ENCODE measurements at places on chromosomes 7 and 10.

GRCh38 chr7:80841423-80841955 lies 77.4 kb downstream of the SEMA3C start:
- no peak for DNase-seq

DNA sequence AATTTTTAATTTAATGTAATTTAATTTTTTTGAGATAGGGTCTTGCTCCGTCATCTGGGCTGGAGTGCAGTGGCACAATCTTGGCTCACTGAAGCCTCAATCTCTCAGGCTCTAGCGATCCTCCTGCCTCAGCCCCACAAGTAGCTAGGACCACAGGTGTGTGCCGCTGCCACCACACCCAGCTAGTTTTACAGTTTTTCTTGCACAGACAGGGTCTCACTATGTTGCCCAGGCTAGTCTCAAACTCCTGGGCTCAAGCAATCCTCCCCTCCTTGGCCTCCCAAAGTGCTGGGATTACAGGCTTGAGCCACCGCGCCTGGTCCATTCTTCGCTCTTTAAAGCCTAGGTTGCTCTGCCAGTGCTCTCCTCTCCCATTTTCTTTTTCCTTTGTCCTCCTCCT lies 12.9 kb downstream of the CALML3 start:
- DNase-seq, result no peak

GRCh38 chr7:34131371-34131770 lies 226.0 kb downstream of the BMPER start:
- DNase-seq, result no peak

DNA sequence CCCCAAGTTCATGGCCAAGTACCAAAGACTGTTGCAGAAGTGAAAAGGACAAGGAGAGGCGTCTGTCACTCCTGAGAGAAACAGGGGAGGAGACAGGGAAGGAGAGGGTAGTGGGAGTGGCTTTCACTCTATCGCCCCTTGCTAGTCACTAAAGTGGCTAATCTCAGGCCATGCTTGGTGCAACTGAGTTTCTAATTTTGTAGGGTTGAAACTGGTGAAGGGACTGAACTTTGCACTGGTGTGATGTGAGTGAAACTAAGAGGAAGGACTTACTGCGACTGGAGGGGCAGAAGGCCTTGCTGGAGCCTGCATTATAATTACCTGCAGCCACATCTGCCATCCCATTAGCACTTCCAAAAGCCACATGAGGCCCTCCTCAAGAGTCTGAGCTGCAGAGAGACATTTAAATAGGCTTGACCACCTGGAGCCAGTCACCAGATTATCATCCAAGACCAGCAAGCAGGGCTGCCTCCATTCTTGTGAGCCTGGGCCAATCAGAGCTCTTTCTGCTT lies 107.2 kb upstream of the EEPD1 start:
- no peak for DNase-seq

DNA sequence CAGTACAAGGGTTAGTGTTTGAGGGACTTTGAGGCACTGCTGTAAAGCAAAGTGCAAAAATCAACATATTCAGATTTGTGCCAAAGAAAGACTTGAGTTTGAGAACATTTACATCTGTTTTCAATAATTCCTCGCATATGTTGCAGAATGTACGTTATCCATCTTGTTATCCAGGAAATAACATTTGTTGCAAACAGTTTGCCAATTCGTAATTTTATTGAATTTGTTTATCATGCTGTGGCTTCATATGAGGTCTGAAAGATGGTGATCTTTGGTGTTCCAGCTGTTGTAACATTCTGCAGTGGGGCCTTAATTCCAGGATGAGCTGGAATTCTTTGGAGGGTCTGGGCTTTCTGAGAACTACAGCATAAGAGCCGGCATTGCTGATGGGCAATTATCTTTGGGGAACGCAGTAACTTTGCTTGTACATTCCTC lies 396.2 kb downstream of the LRMDA start:
- DNase-seq, result no peak

DNA sequence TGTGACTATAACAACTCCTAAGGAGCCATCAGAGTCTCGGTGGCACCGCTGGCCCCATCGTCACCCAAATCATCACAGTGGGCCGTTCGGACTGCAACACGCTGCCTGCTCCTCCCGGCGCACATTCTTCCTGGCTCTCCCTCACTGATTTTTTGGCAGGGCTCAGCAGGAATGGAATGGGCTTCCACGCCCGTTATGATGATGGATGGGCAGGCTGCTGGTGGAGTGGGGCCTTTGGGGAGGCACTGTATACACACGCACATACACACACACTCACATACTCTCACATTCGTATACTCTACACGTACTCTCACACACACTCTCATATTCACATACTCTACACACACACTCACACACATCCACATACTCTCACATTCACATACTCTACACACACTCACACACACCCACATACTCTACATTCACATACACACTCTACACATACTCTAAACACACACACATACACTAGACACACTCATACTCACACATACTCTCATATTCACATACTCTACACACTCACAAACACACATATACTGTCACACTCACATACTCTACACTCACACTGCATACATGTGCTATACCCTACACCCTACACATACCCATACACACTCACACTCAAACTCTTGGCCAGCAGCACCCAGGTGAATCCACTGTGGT lies 99.8 kb downstream of the KCNMA1 start:
- no peak for DNase-seq

GRCh38 chr10:35606430-35606829 lies 1.3 kb downstream of the GJD4 start:
- DNase-seq, result no peak

DNA sequence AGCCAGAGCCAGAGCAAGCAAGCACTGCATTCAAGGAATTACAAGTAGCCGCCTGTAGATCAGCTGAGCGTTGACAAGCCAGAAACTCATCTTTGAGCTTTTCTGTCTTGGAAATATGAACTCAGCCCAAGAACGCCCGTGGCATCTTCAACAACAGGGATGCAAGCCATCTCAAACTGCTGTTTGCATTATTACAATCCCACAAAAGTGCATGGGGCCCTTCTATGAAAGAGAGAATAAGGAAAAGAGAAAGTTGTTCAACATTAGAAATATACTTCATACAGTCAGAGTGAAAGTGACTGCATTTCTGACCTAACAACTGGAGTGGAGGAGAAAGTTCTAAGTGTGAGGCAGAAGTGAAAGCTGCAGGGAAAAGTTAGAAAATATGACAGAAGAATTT lies 6.5 kb downstream of the SGCE start:
- DNase-seq, result no peak

DNA sequence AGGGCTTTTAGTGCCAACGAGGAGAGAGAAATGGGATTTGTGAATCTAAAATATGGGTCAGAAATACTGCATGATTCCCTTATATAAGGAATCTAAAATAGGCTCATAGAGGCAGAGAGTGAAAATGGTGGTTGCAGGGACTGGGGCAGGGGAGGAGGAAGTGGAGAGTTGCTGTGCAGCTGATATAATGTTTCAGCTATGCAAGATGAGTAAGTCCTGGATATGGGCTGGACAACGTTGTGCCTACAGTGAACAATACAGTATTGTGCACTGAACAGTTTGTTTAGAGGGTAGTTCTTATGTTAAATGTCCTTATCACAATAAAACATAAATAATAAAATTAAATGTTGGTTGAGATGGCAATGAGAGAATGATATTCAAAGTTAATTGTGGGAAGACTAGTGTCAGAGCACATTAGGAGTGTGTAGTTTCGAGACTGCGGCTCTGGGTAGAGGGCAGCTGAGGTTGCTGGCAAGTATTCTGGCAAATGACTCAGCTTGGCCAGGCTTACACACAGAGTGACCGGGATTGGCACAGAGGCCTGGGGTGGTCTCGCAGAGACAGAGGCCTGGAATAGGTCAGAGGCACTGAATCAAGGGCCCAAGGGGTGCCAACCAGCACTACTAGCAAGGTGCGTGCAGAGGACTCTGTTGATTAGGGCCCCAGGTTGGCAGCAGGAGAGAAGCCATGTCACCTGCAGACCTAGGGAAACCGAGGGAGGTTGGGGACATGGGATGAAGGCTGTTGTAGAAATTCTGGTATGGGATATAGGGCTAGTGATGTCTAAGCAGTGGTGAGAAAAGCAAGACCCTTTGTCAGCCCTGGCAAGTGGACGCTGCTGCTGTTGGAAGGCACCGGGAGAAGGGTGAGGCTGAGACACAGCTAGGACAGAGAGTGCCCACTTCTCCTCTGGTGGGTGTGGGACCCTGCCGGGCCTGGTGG lies 2.8 kb upstream of the DEPP1 start:
- peak; percentile 28 for DNase-seq

- no peak for DNase-seq
Measured at GRCh38 chr7:140247559-140247958, 70.8 kb upstream of the KDM7A start.

DNA sequence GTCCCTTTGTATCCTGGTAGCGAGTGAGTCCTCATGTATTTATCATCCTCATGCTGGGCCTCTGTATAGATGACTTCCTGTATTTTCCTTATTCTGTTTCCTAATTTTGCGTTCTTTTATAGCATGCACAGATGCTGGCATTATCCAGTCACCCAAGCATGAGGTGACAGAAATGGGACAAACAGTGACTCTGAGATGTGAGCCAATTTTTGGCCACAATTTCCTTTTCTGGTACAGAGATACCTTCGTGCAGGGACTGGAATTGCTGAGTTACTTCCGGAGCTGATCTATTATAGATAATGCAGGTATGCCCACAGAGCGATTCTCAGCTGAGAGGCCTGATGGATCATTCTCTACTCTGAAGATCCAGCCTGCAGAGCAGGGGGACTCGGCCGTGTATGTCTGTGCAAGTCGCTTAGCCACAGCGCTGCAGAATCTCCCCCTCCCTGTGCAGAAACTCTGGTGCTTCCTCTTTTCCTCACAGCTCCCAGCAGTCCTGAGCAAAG lies 183.1 kb upstream of the PRSS58 start:
- peak; percentile 62 for DNase-seq

DNA sequence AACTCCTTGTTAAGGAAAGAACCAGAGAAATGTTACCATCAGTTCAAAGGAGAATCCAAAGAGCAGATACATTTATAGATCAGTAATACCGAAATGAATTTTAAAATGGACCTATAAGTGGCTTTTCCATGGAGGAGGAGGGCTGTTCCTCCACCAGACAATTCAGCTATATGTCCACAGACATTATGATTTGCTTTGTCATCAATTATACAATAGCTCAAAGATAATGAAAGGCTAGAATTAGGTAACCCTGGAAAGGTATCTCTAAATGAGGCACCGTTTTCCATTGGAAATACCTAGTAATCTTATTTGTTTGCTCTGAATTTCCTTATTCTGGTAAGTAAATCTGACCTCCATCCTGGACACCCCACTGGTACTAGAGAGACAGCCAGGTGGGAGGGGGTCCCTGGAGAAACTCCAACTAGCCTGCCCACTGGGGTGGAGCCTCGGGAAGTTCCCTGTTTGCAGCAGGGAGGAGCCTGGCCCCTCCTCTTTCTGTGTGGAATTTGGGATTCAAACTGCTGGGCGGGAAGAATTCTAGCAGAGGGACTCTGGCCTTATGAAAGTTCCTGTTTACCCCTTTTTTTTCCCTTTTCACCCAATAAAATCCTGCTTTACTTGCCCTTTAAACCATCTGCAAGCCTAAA lies 218.0 kb downstream of the PHF14 start:
- no peak for DNase-seq

DNA sequence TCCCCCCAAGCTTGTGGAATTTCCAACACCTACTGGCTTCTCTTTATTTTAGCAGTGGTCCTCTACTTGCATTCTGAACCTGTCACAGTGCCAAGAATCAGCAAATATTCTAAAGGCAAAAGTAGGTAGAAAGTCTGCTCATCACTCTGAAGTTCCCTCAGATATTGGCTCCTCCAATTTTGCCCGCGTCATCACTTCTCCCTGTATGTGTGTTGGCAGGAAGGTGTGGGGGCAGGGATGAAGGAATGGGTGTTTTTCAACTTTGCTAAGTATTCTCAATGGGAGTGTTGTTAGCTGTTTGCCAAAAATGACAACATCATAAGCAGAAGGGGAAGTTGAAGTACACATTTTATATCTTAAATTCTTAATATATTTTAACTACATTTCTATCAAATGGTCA lies 226.2 kb downstream of the POLR1F start:
- DNase-seq, result no peak

DNA sequence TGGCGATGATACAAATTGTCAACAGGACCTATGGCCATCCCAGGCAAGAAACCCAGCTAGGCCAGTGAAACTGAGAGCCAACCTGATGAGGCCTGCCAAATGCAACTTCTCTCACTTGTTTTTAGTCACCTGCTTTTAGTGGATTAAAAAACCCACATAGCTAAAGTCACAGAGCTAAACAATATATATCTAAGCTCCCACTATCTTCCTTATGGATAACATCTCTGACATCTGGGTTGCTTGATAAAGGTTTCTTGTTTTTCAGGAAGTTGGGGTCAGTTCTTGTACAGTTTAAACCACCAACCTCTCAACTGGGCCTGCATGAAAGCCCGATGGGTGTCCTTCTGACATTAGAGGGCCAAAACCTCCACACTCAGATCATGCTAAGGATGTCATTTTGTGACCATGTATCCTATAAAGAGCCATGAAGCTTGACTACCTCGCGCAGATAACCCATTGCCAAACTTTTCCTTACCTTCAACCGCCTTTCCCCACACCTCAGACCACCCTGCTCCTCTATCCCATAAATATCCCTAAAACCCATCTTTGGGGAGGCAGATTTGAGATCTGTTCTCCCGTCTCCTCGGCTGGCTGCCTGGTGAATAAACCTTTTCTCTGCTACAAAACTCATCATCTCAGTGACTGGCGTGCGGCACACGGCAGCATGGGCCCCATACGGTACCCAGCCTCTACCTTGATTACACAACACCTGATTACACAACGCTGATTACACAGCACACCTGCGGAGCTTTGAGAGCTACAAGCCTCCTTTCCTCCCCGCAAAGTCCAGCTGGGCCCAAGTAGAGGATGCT lies 797 bp upstream of the STMP1 start:
- DNase-seq, result no peak

DNA sequence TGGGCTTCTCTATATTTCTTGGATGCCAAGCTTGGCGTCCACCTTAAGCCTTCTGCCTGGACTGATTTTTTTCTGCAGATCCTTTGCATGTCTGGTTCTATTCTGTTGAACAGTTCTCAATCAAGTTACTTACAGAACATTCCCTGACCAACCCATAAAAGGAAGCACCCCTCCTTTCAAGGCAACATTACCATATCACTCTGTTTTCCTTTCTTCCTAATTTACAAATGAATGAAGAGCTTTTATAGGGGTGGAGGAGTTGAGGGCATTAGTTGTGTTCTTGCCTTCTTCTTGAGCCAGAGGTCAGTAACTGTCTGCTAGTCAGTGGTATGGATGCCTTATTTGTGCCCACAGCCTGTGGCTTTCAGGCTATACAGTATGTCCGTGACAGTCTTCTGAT lies 361.0 kb downstream of the PHTF2 start:
- DNase-seq, result no peak

- DNase-seq, result no peak
Measured at GRCh38 chr7:140542228-140542603, 62.9 kb upstream of the MKRN1 start.

All from SW 1271 (cell line).